ENCODE measurements at places on chromosomes 2 and 18.

GRCh38 chr18:30957066-30957465 lies 85.5 kb downstream of the DSC3 start:
- DNase-seq: no peak

DNA sequence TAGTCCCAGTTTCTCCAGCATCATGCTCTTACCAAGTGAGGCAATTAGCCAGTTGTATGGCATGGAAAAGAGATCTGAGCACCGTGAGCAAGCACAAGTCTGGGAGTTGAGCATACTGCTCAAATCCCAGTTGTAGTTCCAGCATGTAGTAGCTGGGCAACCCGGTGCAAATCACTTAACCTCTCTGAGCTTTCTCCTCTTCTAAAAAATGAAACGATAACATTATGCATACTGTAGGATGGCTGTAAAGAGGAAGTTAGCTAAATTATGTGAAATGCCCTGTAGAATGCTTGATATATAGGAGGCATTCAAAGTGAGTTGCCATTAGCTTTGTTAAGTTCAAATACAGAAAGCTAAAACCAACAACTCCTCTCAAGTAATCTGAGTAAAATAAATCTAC lies 164.0 kb upstream of the ZEB2 start:
- no peak for DNase-seq

DNA sequence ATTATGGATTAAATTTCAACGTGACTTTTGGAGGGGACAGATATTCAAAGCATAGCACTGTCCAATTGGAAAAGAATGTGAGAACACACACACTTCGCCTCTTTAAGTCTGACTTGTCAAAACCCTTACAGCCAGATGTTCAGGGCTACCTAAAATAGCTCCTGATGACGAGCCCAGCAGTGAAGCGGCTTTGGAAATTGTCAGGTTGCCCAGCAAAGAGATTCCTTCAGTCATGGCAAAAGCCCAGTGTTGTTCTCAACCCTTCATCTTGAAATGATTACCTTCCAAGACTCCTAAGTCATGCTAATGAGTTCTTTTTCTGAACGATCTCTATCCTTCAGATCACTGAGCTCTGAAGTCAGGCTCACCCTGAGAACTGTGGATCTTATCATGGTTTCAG lies 436.6 kb downstream of the LRATD1 start:
- DNase-seq: no peak

- no peak for DNase-seq
These were observed 226.5 kb upstream of the ARL4C start for GRCh38 chr2:234723400-234723799.

DNA sequence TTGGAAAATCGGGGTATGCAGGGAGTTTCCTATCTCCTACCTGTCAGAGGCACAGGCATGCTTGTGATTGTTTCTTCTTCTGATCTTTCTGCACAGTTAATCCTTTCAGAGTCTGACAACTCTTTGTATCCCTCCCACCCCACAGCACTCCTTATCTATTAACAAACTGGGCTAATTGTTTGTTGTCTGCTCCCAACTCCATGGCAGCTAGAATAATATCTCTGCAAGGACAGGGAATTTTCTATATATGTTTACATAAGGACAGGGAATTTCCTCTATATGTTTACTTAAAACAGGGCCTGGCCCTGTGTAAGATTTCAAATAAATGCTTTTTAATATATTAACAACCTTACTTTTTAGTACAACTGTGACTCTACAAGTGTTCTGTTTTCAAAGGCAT lies 36.0 kb upstream of the VRK2 start:
- no peak for DNase-seq

GRCh38 chr2:69348781-69349180 lies 38.2 kb downstream of the GFPT1 start:
- DNase-seq: no peak

- no peak for DNase-seq
These were observed 93.7 kb downstream of the DYNAP start for GRCh38 chr18:54684784-54685183.

- DNase-seq: no peak
These were observed 603.8 kb upstream of the LINC00305 start for GRCh38 chr18:64752707-64753106.

DNA sequence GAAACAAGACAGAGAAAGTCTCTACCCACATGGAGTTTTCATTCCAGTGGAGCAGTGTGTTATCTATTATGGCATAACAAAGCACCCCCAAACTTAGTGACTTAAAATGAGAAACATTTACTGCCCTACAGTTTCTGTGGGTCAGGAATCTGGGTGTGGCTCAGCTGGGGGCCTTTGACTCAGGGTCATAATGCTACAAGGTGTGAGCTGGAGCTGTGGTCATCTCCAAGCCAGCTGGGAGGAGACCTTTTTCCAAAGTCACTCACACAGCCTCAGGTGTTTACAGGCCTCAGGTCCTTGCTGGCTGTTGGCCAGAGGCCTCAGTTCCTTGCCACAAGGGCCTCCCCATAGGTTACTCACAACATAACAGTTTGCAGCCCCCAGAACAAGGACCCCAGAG lies 169.2 kb downstream of the ETAA1 start:
- DNase-seq: no peak

DNA sequence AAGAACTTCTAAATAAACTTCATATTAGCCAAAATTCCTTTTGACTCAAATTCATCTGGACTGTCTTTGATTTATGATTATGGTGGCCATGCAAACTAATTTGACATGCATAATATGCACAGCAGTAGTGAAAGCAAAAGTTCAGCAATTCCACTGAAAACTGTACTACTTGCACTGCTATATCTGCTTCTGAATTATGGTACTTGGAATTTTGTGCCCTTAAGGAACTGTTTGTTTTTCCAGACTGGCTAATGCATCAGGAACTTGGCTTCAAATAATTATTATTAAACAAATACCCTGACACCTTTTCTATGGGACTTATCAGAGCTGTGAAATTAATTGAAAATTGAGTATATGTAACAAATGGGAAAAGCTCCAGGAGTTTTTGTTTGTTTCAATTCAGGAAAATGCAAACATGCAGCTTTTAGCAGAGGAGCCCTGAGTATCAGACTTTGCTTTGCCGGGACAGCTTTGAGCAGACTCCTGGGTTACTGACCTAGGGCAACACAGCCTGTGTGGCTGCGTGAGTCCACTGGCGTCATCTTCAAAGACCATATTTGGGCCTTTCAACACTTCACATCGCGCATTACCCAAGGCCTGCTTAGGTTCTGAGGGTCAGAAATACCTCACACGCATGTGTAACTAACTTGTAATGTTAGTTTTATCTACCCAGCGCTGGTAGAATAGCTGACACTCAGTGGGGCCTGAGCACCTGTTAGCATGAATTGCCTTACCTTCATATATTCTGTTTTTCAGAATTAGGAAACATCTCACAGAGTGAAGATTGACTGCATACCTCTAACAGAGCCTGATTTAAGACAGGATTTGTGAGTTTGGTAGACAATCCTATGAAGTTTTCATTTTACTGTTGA lies 35.4 kb downstream of the CFAP221 start:
- DNase-seq: no peak

- peak; percentile 33 for DNase-seq
These were observed 54.2 kb upstream of the SEMA4C start for GRCh38 chr2:96923810-96924774.

DNA sequence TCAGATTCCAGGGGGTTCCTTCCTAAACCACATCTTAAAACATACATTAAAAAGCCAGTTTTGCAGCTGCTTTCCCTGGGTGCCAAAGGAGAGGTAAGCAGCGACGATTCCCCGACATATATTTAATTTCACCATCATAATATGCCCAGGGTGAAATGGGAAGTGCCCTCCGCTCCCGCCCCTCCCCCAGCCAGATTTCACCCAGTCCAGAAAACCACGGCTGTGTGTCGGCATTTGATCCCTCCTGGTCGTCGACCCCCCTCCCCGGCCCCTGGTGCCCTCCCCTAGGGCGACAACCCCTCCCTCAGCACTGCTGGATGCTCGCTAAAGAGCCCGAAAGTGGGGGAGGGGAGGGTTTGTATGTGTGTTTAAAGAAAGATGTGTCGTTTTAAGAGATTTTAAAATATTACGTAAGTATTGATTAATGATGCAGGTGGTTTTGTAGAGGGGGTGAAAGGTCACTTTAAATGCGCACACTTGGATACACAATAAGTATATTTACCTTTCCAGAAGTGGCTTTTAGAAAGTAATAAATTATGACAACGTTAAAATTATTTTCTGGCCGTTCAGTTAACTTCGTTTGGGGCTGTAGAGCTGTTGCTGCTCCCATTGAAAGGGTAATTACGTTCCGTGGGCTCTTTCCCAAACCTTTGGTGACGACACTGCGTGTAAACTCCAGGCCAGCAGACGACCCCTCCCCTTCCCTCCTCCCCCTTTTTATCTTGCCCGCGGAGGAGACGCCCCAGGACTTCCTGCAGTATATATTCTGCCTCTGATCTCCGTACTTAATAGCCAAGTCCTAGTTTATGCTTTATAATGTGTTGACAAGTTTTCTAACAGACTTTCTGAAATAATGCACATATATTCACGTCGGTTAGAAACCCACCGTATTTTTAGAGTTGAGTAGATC lies 3.4 kb upstream of the BCL11A start:
- no peak for DNase-seq

GRCh38 chr2:181457741-181458425 lies 697 bp downstream of the ITGA4 start:
- peak; percentile 14 for DNase-seq

DNA sequence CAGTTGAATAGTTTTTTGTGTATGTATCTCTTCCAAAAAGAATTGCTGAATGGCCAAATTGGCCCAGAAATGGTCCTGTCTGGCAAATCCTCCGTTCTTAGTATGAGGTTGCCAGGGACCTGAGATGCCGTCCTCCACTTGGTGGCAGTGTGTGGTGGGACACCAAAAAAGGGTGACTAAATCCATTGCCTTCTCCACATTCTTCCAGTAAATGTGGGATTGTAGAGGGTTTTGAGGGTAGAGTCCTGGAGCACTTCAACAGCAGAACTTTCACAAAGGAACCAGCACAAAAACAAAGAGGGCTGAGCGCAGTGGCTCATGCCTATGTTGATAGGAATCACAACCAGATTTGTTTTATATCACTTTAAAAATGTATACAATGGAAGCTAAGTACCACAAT lies 199.9 kb downstream of the BCL2 start:
- no peak for DNase-seq

DNA sequence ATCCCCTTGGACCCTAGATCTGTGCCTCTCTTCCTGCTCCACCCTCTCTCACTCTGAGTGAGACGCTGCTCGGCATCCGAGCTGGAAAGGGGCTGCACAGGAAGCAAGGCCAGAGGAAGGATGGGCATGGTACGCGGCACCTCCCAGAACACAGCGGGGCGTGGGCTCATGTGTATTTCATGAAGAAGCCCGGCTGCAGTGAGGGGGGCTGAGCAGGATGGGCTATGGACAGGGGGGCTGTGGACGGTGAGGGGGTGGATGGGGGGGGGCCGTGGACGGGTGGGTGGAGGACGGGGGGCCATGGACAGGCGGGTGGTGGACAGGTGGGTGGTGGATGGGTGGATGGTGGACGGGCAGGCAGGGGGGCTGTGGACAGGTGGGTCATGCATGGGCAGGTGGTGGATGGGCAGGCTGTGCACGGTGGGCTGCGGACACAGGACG lies 28.5 kb downstream of the SLC66A2 start:
- no peak for DNase-seq

DNA sequence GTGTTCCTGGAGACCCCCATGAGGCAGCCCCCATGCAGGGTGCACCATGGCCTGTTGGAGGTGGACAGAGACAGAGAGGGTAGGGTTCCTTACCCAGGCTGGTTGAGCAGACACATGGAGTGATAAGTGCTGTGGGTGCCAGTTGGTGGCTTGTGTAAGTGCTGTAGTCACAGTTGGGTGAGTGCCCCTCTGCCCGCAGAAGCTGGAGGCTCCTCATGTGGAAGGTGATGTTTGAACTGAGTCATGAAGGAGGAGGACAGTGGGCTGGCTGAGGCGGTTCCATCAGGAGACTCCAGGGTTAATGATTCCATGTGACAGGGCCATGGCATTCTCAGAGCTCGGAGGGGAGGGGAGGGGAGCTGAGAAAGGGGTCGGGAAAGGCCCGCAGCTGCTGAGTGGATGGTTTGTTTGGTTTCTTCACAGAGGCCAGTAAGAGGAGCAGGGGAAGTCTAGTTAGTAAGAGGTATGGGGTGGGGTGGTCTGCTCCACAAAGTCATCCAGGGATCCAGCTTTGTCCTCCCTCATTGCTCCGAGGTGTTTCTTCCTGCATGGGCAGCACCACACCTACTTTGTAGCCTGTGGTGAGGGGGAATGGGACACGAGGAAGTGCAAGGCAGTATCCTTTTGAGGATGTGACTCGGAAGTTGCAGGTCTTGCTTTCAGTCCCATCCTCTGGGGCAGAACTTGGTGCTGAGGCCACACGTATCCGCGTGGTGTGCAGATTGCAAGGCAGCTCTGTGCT lies 13.6 kb downstream of the IMPA2 start:
- DNase-seq: no peak

DNA sequence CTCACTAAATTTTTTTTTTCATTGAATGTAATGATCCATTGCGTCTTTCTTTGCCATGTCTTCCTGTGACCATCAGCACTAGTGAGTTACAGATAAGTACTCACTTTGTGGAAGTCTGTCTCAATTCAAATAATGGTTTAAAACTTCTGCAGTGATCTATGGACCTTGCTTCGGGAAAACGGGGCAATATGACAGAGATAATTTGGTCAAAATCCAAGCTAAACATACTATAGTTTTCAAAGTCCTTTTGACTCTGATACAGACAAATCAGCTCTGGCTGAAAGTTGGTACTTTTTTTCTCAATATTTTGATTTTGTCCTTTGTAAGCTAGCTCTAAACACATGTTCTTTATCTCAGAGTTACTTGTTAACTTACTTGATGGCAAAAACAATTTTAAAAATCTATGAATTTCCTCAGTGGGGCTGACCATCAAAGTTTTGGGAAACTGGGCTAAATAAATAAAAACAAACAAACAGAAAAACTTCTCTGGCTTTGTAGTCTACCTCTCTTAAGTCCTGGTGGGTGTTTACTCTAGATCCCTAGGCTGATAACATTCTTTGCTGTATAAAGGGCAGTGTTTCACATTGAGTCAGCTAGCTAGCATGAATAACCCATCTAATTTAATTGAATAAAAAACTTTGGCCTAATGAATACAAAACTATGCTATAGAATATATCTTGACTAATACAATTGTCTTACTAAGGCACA lies 327.6 kb downstream of the RDH14 start:
- DNase-seq: no peak

DNA sequence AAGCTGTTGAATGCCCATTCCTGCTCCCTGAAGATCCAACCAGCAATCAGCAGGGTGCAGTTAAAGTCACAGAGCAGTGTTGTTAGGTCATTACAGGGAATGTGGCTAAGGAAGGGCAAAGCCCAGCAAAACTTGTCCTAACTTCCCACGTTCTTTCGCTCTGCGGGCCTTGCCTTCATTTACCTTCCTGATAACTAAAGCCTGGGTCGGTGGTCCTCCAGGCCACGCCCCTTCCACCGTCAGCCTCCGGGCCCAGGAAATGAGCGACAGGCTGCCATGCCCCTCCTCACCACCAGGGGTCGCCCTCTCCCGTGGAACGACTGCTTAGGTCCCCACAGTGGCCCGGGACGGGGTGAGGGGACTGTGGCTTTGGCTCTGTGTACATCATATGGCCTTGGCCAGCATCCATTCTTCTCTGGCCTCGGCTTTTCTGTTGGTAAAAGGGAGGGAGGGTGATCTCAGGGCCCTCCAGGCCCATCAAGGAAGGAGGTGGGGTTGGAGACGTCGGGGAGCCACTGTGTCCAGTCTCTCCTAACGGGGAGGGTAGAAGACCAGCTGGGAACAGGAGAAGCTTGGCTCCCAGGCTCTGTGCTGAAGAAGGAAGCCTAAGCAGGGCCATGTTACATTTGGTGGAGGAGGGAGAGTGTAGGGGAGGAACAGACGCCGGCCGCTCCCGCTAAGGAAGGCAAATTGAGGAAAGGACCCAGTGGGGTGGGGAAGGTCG lies 2.2 kb downstream of the SH2D6 start:
- DNase-seq: peak; percentile 89
